ENCODE measurements at places on chromosomes 16 and 17.

DNA sequence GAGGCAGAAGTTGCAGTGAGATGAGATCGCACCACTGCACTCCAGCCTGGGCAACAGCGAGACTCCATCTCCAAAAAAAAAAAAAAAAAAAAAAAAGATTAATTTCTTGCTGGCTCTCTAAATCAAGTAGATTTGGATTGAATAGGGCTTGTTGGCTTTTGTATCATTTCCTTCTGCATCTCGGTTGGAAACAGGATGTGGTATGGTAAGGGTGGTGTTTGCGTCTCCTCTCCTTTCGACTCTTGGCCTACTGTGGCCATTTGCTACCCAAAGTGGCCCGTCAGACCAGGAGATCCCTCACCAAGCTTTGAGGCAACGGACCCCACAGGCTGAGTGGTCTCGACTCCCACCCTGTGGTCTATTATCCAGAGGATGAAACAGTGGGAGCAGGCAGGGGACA, 168.0 kb upstream of the IRX3 start:
- DNase-seq: no peak

GRCh38 chr17:80969674-80970043, 22.0 kb upstream of the CHMP6 start:
- DNase-seq: no peak

- DNase-seq: no peak
Observed at GRCh38 chr16:50207652-50208051, 54.5 kb downstream of the TENT4B start.

GRCh38 chr17:17440010-17440843, 36.6 kb upstream of the MED9 start:
- peak; percentile 57 for DNase-seq

- no peak for DNase-seq
Observed at GRCh38 chr17:61361084-61361483, 38.6 kb upstream of the TBX2 start.

GRCh38 chr17:63934183-63935112, 2.3 kb upstream of the CD79B start:
- no peak for DNase-seq

GRCh38 chr16:12348733-12349704, 372.5 kb downstream of the SNX29 start:
- DNase-seq: no peak

DNA sequence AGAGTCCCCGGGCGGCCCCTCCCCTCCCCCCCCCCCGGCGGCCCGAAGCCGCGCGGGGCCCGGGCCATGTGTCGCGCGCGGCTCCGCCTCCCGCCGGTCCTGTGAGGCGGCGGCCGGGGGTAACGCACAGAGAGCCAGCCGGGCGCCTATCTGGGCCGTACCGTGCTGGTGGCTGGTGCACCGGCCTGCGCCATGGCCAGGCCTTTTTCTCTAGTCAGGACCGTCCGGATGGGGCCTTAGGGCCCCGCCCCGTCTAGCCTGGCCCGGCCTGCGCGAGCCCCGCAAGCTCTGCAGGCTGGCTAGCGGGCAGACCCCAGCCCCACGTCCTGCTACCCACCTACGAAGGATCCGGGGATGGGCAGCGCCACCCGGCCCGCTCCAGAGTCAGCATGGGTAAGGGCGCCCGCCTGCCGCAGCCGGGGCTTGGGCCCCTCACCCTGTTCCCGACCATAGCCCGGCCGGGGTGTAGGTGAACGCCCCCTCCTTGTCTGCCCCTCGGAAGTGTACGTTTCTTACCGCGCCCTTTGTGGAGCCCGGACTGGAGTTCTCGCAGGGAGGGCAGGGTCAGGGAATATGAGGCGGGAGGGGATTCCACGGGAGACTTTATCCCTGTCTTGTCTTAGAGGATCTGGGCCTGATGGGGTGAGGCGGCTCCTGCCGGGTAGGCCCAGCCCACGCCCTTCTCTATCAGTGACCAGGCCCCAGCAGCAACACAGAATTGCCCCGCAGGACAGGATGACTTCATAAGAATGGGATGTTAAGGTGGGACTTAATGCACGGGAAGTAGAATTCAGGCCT, at the start of gene CENPT:
Gene CENPT (minus strand): TSS at position 630 of the 798 bp plus-strand sequence. CDS start 13,834 bp downstream, outside the sequence.
- DNase-seq: no peak

DNA sequence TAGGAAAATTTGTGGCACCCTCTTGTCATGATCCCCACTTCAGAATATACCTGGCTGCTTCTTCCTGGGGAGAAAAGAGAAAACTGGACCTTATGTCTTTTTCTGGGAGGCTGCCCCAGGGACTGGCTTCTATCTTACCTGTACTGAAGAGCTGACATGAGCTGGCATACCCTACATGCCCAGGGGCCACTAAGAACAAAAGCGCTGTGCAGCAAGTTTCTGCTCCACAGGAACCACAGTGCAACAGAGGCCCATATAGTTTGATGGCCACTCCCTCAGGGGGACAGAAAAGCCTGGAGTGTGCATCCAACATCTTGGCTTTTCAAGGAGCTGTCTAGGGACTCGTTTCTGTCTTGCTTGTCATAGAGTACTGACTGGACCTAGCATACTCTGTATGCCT, 96.8 kb upstream of the NACA2 start:
- no peak for DNase-seq

GRCh38 chr17:16325964-16326363, 27.3 kb downstream of the CENPV start:
- no peak for DNase-seq

GRCh38 chr17:48593840-48594537, 410 bp upstream of the HOXB5 start:
- DNase-seq: peak; percentile 90

- no peak for DNase-seq
Observed at GRCh38 chr16:53651357-53651756, 52.3 kb downstream of the RPGRIP1L start.

DNA sequence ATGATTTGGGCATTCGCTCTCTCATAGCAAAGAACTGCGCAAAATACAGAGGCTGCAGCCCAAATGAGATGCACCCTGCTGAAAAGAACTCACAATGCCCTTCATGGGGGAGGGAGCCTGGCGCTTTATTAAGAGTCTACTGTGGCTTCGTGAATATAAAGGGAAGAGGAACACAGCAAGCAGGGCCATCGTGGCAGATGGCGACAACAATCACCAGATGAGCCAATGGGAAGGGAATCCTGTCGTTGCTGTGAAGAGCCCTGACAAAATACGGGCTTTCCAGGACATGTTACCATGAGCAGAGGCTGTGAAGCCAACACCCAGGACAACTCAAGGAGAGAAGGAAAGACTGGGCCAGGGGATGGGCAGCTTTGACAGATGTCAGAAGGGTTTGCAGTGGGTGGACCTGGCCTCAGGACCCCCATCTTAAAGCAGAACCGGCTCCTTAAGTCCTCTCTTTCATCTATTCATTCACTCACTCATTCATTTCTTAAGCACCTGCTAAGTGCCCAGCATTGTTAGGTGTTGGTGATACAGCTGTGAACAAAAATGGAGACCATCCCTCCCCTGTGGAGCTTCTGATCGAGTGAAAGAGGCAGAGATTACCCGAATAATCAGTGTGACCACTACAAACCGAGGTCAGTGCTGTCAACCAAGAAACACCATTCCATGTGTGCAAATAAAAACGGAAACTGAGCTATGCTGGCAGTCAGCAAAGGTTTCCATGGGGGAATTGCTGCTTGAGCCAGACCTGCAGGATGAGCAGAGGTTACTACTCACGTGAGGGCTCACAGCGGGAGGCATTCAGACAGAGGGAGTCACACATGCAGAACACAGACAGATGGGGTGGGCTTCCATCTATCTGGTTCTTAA, 125.8 kb downstream of the DYNLRB2 start:
- DNase-seq: no peak

GRCh38 chr16:88866151-88866920, at the start of gene PABPN1L:
Gene PABPN1L (minus strand): TSS chr16:88866660. CDS start chr16:88866606, 54 bp downstream.
- DNase-seq: no peak

DNA sequence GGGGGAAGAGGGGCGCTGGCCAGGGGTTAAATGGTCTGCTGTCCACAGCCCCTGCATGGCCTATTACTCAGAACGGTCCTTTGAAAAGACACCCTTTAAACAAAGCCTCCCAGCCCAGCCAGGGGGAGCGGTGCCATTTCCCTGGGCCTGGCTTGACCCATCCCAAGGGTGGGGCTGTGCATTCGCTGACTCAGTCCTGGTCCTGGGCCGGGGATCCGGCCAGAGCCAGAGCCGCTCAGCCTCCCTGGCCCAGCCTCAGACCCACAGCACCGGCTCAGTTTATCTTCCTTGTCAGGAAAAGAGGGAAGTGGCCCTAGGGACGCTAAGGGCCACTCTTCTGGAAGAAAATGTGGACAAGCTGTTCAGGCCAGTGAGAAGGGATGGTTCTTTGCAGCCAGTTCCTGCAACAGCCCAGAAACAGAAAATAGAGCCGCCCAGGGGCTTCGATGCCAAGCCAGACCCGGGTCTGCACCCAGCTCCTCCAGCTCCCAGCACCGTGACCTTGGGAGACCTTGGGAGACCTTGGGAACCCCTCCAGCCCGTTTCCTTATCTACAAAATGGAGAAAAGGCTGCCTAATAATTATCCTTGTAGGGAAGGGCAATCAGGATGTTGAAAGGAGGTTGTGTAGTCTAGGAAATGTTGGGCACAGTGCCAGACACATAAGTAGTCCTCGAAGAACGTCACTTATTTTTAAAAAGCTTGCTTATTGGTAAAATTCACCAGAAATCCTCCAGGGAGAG, 82.5 kb downstream of the ZDHHC7 start:
- DNase-seq: no peak

DNA sequence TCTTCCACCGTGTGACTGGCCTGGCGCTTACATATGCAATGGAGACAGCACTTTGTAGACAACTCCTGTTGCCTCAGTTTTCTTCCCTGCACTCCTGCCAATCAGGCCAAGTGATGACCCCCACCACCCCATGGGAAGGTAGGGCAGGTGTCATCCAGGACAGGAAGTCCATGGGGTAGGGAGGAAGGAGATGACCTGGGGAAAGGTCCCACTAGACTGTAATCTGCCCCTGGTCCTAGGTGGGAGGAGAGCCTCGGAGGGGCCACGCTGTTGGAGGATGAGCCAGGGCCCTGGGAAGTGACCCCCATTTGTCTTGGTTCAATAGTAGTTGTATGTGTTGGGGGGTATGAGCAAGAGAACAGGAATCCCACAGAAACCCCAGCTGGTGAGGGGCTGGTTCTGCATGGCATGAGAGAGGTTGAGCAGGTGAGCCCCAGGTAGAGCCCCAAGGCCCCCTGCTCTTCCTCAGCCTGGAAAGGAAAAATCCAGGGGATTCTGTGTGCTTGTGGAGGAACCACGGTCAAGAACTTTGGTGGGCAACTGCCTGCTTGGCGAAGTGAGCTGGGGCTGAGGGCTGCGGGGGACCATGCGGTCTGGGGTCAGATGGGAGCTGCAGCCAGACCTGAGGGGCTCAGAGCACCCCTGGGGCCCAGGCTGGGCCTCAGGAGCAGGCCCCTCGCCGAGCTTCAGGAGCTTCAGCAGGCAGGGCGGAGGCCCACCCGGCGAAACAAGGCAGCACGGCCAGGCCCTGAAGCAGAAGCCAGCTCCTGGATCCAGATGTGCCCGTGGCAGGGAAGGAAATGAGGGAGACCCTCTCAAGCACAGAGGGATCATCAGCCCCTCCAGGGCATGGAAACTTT, 50.7 kb downstream of the NT5M start:
- no peak for DNase-seq

GRCh38 chr17:79082311-79083190, 7.9 kb downstream of the ENGASE start:
- no peak for DNase-seq

GRCh38 chr17:40903129-40903847, 18.2 kb upstream of the KRT20 start:
- DNase-seq: no peak

- no peak for DNase-seq
Observed at GRCh38 chr16:80468029-80468428, 72.8 kb upstream of the DYNLRB2 start.

Data from NCI-H510A (cell line).